ENCODE measurements at places on chromosomes 7 and 10.
A peak's percentile ranks its signal among the peaks of the same experiment; 100 is the strongest.

DNA sequence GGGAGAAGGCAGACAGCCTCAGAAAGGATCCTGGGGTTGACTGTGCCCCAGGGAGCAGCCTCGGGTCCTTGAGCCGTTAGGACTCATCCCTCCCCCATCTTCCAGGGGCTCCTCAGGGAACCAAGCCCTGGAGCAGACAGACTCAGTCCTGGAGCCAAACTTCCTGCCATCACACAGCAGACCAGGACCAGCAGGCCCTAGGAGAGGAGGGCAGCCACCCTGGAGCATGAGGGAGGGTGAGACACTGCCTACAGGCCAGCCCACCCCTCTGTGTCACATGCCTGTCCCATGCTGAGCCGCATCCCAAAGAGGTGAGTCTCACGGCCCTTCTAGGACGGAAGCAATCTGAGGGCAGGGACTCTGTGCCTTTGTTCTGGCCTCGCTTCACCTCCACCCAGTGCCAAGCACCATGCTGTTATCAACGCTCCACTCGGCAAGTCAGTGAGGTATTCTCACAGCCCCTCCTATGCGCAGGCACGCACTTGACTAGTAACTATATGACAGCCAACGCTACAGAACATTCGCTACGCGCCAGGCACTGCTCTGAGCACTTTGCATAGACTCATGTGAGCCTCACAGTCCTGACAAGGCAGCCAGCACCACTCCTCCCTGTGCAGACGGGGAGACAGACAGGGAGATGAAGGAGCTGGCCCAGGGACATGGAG is 19.1 kb downstream of the MAD1L1 start:
- no peak for DNase-seq

- no peak for DNase-seq
These were observed 327.2 kb downstream of the KCNMA1 start for GRCh38 chr10:77310288-77310840.

GRCh38 chr10:12670004-12670403 is 320.7 kb downstream of the CAMK1D start:
- DNase-seq = no peak

DNA sequence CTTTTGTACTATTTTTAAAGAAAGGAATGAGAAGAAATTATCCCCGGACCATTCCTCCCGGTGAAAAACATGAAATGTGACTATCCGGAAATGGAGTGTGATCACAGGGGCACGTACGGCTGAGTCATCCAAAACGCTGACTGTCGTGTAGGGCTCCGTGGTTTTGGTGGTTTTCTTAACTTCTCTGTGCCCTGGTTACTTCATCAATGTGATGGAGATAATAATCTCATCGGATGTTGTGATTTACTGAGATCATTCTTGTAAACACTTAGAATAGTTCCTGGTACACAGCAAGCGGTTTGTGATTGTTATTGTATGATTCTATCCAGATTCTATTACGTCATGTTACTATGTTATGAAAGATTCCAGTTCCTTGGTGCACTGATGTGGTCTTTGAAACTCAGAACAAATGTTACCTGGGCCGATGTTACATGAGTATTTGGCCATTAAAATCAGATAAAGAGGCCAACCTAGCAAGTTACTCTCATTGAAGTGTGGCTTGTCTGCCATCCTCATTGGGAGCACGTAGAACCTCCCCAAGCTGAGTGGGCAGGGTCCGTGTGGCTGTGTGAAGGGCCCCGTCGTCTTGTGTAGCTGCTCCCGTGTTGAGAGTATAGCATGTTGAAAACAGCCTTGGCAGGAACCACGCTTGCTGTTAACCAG is 99.5 kb downstream of the CAMK1D start:
- DNase-seq = peak; percentile 17

DNA sequence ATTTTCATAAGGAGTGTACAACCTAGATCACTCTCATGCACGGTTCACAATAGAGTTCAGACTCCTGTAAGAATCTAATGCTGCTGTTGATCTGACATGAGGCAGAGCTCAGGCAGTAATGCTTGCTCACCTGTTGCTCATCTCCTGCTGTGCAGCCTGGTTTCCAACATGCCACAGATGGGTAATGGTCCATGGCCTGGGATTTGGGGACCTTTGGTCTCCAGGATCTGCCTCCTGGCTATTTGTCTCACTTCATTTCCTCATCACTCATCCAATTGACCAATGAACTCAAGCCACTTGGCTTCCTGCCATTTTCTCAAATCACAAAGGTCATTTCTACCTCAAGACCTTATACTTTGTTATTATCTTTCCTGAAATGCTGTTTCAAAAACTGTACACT is 786.1 kb downstream of the ANKRD7 start:
- no peak for DNase-seq

DNA sequence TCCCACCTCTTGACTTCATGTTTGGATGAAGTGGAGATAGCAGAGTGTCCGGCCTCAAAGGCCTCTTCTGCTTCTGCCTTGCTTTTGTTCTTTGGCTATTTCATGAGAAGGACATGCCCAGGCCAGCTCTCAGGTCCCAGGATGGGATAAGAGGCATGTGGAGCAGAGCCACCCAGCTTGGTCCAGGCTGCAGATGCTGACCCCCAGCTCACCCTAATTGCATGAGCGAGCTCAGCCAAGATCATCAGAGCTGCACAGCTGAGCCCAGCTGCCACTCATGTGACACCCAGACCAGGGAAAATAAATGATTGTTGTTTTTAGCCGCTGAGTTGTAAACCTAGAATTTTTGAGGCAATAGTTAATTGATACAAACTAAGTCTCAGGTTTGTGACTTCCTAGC is 230.0 kb downstream of the PHF14 start:
- no peak for DNase-seq

DNA sequence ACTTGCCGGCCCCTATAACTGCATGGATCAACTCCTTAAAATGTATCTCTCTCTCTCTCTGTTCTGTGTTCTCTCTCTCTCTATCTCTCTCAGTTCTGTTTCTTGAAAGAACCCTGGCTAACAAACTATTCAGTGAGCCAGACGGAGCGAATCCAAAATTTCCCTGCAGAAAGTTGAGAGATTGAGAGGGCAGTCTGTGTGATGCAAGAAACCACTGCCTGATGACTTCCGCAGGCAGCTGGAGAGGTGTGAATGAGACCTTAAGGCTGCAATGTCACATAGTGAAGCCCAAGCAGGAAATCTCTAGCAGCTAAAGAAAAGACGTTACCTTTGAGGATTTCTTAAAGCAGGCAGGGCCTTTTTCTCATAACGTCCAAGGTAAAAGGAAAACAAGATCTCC is 17.3 kb downstream of the FAM107B start:
- DNase-seq = no peak

DNA sequence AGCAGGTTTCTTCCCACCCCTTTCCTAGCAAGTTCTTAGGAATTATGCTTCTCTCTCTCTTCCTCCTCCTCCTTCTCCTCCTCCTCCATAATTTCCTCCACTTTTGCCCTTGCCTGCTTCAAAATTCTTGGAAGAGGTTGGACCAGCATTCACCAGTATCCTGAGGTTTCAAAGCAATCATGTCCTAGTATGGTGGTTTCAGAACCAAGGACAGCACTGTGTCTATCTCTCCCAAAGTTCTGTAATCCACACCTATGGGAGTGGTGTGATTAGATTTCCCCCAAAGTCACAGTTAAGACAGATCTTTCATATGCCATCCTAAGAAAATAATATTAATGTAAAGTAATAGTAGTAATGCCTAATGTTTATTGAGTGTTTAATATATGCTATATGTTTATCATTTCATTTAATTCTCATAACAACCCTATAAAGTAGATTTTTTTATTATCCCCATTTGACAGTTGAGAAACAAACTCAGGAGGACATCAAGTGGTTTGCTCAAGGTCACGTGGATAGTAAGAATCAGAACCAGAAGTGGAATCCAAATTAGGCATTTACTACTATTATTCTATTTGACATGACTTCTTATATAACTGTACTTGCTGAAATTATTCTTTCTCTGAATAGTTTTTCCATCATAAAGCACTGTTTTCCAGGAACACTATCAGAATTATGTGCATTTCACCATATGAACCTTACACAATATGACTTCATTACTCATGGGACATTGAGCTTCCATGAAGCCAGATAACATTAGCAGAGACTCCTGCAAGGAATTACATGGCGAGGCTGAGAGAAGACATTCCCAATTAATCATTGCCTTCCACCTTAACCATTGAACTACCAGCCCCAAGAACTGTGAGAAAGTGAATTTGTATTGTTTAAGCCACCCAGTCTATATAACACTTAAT is 91.4 kb downstream of the IPMK start:
- no peak for DNase-seq

DNA sequence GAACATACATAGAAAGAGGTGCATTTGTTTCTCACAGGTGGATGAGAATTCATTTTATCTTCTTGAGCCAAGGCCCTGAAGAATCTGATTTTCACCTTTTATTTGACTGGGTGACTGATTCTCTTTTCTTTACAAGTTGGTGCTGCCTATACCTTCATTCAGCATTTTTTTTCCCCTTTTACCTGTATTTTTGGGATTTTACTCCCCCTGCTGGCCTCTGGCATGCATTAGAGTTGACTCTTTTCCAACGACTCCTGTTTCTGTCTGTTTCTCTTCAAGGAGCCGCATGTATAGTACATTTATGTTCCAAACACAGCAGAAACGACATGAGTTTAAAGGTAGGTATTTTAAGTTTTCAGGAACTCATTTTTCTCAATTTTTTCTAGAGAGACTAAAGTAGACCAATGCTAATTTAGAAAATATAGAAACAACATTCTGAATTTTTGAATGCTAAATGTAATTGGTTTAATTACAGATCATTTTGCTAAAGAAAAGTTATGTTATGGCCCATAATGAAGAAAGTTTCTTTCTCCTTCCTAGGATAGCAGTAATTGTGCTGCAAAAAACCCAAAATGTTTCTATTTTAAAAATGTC is 149.8 kb upstream of the HDAC9 start:
- DNase-seq = no peak

DNA sequence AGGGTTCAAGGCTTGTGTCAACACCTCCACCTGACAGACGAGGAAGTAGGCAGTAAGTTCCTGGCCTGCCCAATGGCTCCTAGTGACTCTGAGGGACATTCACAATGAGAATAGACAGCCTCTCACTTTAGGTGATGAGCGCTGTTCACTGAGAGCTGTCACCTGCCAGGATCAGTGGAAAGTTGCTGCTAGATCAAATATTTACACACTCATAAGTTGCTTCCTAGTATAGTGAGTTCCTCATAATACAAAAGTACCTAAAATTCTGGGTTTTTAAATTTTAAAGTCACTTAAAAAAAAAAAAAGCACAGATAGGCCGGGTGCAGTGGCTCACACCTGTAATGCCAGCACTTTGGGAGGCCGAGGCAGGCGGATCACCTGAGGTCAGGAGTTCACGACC is 320.8 kb downstream of the PRPF18 start:
- DNase-seq = no peak

DNA sequence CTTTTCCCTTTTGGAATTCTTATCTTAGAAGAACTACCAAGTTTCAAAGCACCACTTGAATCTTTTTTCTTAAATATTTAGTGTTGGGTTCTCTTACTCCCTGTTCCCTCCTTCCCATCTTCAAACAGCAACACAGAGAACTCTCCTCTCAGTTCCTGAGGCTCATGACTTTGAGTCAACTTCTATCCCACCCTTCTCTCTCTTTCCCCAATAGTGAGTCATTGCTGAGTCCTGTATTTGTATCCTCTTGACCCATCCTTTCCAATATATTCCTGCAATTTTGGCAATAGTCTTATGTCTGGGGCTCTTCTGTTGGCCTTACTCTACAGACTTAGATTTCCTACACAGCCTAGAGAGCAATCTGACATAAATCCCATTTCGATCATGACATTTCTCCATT is 20.8 kb upstream of the JCAD start:
- DNase-seq = no peak

DNA sequence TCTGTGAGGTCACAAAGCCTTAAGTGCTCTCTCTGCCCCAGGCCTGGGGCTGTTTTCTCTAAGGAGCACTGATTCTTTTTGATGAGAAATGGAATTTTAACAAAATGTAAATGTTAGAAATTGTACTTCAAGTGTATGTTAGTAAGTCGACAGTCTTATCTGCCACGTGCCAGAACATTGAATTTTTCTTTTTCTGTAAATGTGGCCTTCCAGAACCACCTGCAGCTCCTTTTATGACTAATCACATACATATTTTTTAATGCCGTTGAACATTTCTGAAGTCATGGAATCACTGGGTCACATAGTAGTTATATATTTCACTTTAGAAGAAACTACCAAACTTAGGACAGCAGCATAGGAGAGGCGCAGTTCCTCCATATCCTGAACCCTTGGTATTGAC is 38.0 kb downstream of the UBE3C start:
- no peak for DNase-seq

GRCh38 chr7:141617280-141617679 is 66.1 kb downstream of the AGK start:
- no peak for DNase-seq

DNA sequence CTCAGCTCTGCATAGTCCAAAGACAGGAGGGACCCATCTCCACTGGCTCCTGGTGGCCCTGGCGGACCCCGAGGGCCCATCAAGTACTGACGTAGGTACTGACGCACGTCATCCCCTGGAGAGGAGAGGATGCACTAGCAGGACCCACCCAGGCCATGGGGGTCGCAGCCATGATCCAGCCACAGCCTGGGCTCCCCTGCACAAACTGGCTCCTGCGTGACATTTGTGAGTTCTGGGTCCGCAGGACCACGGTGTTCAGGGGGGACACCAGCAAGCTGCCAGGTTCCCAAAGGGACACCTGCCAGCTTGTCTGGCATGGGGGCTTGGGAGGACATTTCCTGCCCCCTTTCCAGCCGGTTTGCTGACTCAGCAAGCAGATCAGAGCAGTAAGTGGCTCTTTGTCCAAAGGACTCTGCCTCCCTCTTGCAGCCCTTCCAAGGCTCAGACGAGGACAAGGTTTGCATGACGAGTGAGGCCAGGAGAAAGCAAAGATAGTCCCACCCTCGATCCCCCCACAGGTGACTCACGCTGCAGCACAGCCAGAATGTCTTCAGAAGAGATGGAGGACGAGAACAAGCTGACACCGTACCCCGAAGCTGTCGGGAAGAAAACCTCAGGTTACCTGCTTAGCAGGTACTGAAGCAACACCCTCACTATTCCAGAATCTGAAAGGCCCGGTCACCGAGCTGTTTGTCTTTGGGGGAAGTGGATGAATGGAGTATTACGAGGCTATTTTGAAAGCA is 49.0 kb downstream of the COL17A1 start:
- no peak for DNase-seq

GRCh38 chr10:5490698-5491464 is 8.5 kb downstream of the CALML5 start:
- no peak for DNase-seq

DNA sequence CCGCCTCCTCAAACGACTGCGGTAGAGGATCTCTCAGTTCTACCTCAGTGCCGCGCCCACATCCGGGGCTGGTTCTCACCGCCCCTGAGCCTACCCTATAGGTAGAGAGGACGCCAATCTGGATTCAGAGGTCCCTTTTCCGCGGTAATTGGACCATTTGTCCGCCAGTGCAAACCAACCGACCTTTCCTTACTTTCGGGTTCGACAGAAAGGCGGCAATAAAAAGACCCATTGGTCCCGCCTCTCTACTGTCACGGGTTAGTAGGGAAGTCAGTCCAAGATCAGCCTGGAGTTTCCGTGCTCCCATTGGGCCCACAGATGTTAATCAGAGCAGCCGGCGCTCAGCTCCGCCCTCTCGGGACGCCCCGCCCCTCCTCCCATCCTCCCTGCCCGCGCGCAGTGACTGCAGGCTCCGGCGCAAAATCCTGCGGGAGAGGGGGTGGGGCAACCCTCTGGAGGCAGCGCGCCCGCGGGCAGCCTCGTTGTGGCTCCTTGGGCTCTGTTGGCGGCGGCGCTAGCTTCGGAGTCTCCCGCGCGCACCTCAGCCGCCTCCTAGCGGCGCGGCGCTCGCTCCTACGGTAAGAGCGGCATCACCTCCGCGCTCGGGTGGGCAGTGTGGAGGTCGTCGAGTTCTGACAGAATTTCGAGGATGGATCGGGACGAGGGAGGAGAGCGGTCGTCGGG is at the start of the genes PHTF2 and TMEM60:
Gene PHTF2 (plus strand): TSS at position 380 of the 684 bp plus-strand sequence.
Gene TMEM60 (minus strand): TSS at position 41 of the 684 bp plus-strand sequence. CDS start 4,061 bp downstream, outside the sequence.
- DNase-seq = peak; percentile 91
